ENCODE measurements at places on chromosomes 2 and 18.
A peak's percentile ranks its signal among the peaks of the same experiment; 100 is the strongest.

GRCh38 chr2:160394153-160394552 lies 99.5 kb downstream of the RBMS1 start:
- no peak for DNase-seq

DNA sequence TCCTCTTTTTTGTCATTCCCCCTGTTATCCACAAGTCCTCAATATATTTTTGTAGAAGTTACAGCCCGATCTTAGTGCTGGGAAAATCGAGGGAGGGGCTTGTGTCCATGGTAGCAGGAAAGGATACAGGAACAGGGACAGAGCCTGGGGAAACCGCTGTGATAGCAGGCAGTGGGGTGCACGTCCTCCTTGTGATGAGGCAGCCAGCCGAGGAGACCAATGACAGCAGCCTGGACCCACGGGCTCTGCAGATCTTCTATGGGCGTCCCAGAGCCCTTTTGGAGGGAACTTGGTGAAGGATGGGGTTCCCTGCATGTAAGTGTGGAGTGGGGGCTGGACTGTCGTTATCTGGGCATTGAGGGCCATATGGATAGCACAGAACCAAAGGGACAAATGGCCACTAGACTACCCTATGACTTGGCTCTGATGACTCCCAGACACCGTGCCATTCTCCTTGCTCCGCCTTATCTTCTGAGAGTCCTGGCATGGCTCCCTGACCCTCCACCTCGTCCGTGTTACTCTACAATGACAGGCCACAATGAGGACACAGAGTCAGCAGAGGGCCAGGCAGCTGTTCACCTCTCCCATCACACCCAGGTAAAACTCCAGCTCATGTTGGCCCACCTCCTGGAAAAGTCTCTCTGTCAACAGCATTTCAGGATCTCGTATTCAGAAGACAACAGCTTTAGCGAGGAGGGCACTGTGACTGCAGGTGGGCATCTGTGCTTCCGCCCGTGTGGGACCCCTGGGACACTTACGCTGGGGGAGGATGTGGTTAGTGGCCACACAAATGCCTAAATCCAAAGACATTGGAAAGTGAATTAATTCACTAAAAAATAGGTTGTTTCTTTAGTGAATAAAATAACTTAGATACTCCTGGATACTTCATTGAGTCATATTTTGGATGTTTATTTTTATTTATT lies 100.1 kb downstream of the VAPA start:
- no peak for DNase-seq

DNA sequence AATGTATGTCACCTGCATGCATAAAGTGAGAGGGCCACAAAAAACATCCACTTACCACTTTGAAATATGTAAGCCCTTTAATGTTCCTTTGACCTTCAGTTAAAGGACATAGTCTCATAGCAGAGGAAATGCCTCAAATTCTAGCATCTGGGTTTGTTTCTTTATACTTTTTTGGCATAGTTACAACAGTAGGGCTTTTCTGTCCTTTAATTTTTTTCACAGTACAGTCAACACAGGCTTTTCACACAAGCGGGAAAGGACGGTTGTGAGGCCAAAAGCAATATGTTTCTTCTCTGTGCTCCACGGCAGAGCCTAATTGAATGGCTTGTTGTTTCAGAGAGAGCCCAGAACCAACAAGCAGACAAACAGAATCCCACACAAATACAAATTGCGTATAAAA lies 57.6 kb downstream of the CRIM1 start:
- DNase-seq = no peak

DNA sequence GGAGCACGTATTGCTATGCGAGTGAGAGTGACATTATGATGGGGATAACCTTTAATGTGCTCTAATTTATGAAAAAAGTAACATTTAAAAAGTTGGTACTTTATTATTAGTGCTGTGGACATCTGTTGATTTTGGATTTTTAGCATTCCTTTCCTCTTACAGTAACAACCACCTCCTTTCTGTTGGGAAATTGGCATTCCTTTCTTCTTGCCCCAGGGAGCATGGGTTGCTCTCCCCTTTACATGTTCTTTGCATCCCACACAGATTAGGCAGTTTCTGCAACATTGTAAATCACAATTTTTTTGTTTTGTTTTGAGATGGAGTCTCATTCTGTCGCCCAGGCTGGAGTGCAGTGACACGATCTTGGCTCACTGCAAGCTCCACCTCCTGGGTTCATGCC lies 300.2 kb downstream of the LPIN1 start:
- DNase-seq = no peak

- DNase-seq = no peak
Measured at GRCh38 chr2:12320027-12320734, 396.6 kb upstream of the TRIB2 start.

GRCh38 chr2:229050133-229050532 lies 221.0 kb downstream of the PID1 start:
- DNase-seq = no peak

GRCh38 chr18:50715919-50716318 lies 103.9 kb downstream of the MRO start:
- DNase-seq = no peak

DNA sequence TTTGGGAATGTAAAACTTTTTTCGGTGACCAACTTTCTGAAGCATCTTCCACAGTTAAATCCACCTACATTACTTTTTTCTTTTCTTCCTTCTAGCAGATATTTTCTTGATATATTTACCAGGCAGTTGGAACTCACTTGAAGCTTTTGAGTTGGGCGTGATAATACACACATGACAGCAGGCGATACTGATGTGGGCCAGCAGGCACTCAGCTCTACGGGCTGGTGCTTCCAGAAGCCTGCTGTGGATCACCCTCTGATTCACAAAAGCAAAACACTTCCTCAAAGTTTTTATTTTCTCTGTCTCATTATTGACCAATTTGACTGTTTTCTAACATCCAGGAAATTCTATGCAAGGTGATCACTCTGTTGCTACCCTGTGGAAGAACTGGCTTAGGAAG lies 22.9 kb downstream of the GRHL1 start:
- DNase-seq = no peak

- DNase-seq = no peak
Measured at GRCh38 chr2:196399096-196399495, 227.7 kb upstream of the STK17B start.

- no peak for DNase-seq
Measured at GRCh38 chr2:71597756-71598155, 144.4 kb downstream of the DYSF start.

DNA sequence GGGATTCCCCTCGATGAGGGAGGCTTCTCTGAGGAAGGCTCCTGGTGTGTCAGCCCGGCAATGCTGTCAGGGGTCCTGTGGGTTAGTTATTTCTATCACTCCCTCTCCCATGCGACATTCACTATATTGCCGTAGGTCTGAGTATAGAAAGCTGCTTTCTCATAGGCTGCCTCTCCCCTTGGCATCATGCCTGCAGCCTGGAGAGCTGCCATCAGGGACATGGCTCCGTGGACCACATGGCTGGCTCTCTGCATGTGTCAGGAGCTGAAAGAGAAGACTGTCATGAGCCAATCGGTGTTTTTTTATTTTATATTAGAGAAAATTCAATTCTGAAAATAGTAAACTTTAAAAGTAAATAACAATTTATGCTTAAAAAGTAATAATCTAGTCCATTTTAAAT lies 198.0 kb downstream of the CDH20 start:
- DNase-seq = peak; percentile 87

DNA sequence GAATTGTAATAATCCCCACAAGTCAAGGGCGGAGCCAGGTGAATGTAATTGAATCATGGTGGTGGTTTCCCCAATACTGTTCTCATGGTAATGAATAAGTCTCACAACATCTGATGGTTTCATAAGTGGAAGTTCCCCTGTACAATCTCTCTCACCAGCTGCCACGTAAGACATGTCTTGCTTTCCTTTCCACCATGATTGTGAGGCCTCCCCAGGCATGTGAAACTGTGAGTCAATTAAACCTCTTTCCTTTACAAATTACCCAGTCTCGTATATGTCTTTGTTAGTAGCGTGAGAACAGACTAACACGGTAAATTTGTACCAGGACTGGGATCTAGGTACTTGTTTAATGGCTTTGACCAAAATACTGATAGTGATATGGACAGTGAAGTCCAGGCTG lies 744.3 kb upstream of the REG3G start:
- no peak for DNase-seq

DNA sequence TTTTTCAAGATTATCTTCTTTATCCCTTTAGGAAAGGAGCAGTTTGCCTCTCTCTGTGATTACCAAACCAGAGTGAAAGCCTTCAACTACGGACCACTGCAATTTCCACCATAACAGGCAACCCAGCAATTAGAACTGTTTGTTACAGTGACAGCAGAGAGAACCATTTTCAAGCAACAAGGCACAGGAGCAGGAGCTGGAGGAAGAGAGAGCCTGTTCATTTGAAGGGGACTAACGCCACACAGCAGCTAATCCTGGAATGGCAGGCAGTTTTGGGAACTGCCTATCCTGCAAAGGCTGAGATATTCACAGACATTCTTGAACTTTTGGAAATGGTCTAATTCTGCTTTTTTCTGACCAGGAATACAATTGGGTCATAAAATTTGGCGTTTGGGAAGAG lies 1541.9 kb upstream of the PIK3C3 start:
- DNase-seq = peak; percentile 62

DNA sequence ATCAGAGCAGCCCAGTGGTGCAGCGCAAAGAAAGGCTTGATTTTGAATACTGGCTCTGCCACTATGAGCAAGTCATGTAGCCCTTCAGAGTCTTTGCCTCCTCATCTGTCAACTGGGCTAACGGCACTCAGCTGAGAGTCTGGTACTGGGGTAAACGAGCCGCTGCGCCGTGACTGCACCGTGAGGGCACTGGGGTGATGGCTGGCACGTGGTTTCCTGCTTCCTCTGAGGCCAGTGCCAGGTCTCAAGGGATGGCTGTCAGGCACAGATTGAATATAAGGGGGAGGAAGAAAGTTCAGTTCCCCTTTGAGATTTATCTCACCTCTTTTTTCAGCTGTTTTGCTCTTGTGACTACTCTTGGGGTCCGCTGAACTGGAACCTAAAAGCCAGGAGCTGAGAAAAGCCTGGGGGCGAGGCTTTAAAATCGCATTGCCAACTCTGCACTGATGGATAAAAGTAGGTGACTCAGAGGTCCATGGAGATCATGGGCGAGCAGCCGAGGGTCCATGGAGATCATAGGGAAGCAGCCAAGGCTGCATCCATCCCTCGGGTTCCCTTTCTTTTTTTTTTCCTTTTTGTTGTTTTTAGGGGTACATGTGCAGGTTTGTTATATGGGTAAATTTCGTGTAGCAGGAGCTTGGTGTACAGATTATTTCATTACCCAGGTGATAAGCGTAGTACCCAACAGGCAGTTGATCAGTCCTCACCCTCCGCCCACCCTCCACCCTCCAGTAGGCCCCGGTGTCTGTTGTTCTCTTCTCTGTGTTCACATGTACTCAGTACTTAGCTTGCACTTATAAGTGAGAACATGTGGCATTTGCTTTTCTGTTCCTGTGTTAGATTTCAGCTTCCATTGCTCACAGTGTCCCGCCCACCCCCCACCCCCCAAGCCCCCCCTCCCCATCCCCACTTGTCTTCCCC lies 114.3 kb downstream of the SPP2 start:
- DNase-seq = no peak

DNA sequence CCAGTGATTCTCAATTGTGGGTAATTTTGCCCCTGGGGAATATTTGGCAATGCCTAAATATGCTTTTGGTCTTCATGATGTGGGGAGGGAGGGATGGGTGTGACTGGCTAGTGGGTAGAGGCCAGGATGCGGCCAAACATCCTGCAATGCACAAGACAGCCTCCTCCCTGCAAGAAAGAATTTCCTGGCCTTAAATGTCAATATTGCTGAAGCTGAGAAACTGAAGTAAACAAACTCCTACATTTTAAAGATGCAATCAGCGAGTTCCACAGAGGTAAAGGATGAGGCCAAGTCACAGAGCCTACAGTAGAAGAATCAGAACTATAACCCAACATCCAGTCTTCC lies 272.9 kb upstream of the EPHA4 start:
- no peak for DNase-seq

DNA sequence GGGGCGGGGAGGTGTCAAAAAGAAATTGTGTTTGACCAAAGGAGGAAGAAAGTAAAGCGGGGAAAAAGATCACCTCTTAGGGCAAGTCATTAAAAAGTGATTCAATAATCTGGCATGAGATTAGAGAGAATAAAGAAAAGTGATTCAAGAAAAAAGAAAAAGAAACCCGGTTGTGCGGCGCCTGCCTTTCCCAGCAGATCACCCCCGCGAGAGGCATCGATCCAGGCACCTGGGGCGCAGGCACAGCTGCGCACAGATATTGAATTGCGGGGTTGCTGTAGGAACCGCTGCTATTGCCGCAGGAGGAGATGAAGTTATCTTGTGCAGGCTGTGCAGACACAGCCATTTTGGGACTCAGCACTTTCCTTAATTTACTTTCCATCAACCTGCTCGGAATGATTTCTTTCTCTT lies 71.2 kb downstream of the PLB1 start:
- DNase-seq = no peak

DNA sequence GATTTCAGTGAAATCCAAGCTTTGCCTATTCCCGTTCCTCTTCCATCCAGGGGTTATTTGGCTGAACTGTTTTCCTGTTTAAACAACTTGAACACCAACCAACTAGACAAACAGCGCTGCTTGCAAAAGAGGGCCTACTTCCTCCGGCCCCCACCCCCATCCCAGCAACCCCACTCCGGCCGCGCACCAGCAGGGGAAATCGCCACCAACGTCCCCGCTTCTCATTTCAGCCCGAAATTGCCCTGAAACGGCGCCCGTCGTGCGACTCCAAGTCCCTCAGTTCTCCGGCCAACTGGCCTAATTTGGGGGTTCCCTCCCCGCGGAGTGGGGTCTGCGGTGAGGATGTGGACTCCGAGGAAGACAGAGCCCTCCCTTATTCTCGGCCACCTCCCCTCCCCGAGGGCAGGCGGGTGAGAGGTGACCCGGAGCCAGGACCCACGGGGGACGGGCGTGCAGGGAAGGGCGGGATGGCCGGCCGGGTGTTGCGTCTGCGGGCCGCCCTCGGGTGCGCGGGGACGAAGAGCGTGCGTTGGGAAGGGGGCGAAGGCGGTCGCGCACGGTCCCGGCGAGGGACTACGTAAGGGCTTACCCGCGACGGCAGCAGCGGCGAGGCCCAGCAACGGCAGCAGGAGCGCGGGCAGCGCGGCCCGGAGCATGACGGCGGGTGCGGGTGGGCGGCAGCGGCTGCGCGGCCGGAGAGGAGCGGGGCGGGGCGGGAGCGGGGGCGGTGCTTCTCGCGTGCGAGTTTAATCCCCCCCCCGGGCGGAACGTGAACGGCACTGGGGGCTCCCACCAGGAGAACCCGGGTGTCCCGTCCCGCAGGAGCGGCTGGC lies at the start of gene CD302:
TSS of gene CD302 (minus strand) at position 666 of the 833 bp plus-strand sequence. CDS start at position 656, 10 bp downstream.
- no peak for DNase-seq

Data from NCI-H1694 treated with DMSO at 0.1 percent for 48 hours (cell line).